ENCODE measurements at places on chromosomes 2 and 18.

DNA sequence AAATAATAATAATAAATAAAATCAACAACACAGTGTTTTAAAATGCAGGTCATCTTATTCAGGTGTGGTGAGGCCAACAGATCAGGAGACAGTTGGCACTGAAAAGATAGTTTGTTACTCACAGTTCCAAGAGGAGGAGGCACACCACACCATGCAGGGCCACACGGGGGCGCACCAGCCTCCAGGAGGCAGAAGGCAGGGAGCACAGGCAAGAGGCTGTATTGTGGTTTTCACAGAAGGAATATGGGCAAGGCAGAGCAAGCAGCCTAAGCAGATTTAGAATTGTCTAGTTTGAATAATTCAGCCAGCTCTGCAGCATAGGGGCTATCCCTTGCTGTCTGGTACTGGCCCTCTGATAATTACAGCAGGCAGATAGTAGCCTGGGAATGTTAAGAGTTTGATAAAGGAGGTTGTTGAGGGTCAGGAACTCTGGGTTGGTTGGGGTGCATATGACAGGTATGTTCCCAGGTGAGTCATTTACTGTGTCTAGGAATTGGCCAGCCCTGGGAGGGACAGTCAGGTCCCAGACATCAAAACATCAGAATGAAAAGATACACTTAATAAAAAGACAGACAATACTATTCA lies 31.3 kb downstream of the KIAA2012 start:
- DNase-seq: no peak

GRCh38 chr2:217052856-217053577 lies 193.2 kb upstream of the TNP1 start:
- no peak for DNase-seq

DNA sequence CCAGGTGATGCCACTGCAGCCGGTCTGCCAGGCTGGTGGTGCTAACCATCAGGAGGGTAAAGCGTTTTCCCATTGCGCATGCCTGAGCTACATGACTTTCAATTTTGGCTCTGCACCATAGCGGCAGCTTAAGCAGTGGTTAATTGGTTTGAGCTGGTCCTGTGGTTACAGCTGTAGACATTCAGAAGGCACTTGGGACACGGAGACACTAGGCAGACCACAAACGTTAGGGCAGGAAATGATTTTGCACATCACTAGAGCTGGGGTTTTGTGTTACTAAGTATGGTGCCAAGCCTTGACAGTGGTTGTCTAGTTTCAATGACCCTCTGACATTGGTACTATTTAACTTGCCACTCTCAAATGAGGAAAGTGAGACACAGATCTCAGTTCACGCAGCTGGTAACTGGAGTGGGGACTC lies 28.9 kb upstream of the CNOT11 start:
- no peak for DNase-seq

DNA sequence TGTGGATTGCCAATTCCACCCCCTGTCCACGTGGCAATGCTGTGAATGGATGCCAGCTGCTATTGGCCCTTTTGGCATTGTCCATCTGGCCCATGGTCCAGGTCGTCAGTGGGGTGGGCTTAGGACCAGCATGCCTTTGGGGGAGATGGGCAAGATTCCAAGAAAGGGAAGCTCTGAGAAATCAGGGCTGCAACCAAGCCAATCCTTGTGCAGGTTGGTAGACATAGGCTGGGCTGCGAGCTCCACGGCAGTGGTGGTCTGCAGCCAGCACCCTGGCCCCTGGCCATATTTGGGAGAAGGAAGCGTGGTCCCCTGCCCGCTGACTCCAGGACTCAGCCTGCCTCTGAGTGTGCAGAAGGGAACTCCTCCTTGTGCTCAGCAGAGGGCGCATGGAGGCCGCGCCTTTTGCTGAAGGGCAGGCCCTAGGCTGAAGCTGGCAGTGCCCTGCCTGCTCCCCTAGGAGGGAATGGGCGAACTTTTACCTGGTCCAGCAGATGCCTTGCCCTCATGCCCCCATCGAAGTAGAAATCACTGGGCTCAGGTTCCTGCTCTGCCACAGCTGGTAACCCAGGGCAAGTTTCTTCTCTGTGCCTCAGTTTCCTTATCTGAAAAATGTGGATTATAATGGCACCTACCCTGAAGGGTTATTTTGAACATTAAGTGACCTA lies 5.4 kb downstream of the SPR start:
- DNase-seq: peak; percentile 45

DNA sequence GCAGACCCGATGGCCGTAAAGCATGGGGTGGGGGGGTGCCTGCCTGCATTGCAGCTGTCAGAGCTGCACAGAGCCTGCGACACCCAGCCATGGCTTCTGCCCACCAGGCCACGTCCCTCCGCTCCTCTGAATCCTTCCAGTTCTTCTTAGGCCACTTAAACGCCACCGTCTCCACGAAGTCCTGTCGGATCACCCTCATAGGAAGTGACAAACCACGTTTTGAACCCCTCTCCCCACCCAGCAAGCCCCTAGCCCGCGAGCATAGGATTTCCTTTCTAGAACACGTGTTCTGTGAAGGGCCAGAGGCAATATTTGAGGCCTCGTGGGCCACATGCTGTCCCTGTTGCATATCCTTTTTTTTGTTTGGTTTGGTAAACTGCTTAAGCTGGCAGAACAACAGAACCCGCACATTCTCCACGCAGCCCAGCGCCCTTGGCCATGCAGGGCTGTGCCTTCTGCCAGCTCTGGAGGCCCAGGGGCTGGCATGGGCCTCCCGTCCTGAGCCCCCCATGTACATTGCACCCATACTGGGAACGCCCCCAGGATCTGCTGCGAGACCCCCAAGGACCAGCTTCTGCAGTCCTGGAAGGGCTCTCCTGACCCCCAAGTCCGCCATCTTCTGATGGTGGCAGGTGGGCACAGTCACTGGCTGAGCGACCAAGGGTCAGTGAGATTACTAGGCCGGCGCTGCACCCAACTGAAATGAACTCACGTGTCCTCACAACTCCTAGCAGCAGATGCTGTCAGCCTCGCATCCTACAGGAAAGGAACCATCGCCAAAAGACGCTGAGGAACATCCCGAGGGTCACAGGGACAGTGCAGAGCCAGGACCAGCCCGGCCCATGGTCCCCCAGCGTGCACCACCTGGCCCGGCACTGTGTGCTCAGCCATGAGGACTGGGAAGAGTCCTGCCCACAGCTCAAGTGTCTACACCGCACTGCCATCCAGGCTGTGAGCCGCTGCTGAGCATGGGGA lies 35.1 kb downstream of the ADI1 start:
- DNase-seq: no peak

GRCh38 chr2:76642129-76642528 lies 880.0 kb downstream of the LRRTM4 start:
- no peak for DNase-seq

GRCh38 chr2:150095361-150096095 lies 391.9 kb downstream of the RND3 start:
- DNase-seq: no peak

DNA sequence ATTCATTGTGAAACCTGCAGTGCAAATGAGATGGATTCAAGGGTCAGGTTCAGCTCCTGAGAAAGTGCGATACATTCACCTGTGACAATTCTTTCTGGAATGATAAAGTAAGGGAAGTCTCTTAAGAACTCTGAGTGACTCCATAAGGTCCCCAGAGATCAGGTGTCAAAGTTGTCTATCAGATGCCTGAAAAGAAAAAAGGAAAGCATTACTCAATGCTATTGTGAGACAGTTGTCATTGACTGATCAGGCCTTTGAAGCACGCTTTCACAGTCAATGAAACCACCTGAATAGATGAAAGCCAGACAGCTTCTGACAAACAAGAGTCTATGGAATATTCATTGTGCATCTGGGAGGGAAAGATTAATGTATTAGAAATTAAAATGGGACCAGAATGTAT lies 252.7 kb upstream of the GALNT5 start:
- no peak for DNase-seq

- peak; percentile 24 for DNase-seq
Measured at GRCh38 chr2:122031544-122032263, 276.3 kb downstream of the TSN start.

GRCh38 chr2:241354668-241355658 lies 1.1 kb upstream of the FARP2 start:
- peak; percentile 95 for DNase-seq

DNA sequence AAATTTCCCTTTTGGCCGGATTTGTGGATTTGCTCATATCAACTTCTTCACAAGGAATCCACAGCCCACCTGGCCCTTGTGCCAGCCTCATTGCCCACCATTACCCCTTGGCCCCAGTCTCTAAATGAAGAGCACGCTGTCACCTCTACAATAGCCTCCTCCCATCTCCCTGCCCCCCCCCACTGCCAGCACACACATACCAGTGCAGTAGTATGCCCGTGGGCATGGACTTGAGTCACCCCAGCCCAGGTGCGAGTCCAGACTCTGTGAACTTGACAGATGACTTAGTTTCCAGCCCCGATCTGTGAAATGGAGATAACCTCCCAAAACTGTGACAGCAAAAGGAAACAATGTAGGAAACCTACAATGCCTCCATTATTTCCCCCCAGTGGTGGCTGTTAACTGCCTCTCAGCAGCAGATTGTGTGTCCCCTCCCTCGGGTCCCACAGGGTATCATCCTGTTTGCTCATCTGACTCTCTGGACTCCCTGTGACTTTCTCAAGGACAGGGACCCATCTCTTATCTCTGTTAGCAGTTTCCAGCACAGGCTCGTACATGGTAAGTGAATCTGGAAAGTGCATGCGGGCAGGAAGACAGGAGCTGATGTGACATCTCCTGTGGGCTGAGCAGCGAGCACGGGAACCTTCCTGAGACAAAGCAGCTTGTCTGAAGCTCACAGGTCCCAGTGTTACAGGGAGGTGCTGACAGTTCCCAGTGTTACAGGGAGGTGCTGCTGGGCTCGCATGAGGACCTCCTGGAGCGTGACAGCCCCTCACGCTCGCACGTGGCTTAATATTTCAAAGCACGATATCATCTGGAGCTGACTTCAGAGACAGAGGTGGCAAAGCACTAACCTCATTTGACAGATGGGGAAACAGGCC lies 4.2 kb upstream of the TMEM185B start:
- DNase-seq: peak; percentile 49

DNA sequence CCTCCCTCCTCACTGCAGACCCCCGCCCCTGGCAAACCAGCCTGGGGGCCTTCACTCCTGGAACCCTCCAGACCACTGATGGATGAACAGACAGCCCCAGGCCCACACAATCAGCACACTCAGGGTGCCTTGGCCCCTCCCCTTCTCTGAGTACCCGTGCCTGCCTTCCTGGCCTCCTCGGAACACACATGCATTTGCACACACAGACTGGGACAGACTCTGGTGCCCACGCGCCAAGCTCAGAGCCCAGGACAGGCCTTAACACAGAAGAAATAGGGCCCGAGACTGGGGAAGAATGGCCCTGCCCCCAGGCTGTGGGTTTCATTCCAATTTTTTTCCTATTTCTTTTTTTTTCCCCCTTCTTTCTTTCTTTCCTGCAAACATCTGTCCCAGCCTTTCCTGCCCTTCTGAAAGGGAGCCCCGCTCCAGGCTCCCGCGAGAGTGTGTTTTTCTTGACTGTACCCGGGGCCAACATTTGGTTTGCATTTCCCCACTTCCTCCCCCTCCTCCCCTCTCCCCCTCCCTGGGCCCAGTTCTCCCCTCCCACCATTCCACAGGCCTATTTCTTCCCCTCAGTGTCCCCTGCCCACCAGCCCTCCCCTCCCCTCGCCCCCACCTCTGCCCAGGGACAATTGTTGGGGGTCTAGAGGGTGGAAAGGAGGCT lies 618 bp upstream of the TNS1 start:
- DNase-seq: no peak

- peak; percentile 10 for DNase-seq
Measured at GRCh38 chr2:234355021-234355720, 141.7 kb downstream of the ARL4C start.

DNA sequence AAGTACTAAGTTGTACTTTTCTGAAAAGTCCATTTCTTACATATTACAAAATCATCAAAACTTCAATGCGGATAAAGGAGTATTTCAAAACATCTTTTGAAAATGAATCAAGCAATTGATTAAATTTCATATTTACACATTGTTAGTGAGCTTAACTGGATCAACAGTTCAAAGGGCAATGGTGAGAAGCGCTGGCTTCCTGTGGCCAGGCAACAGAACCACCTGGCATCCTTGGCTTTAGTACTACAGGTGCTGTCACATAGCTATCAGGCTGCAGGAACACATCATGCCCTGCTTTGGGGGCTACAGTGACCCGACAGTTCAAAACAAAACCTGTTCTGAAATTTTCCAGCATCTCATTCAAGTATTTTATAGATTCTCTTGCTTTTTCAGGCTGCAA lies 59.2 kb downstream of the SMAD2 start:
- no peak for DNase-seq

All from NCI-H526 (cell line).